ENCODE measurements at places on chromosomes 5 and 9. TPM values are rescaled to one million over a fixed set of nuclear protein-coding genes. Genes with fewer than 3 reads are reported as not detected.

GRCh38 chr5:125555591-125555990 is 809.2 kb upstream of the ZNF608 start:
- DNase-seq, result no peak

GRCh38 chr9:76453785-76454184 is 5.2 kb upstream of the GCNT1 start:
- no peak for DNase-seq

- no peak for DNase-seq
Measured at GRCh38 chr9:128742401-128742800, 18.5 kb upstream of the ZDHHC12 start.

DNA sequence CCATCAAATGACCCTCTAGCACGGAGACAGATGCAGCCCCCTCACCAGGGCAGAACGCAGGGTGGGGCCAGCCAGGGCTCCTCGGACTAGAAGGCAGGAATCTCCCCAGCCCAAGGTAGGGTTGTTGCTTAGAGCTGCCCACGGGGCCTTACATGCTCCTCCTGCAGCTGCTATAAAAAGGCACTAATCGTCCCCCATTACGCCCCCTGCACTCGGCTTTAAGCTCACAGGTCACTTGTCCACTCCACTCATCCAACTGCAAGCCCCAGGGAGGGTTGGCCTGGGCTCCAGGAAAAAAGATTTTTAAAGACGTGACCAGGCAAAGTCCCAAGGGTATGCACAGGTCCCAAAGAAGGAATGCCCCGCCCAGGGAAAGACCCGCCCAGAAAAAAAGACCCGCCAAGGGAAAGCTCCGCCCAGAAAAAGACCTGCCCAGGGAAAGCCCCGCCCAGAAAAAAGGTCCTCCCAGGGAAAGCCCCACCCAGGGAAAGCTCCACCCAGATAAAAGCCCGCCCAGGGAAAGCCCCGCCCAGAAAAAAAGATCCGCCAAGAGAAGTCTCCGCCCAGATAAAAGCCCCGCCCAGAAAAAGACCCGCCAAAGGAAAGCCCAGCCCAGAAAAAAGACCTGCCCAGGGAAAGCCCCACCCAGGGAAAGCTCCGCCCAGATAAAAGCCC is 11.1 kb downstream of the GRIN1 start:
- no peak for DNase-seq

DNA sequence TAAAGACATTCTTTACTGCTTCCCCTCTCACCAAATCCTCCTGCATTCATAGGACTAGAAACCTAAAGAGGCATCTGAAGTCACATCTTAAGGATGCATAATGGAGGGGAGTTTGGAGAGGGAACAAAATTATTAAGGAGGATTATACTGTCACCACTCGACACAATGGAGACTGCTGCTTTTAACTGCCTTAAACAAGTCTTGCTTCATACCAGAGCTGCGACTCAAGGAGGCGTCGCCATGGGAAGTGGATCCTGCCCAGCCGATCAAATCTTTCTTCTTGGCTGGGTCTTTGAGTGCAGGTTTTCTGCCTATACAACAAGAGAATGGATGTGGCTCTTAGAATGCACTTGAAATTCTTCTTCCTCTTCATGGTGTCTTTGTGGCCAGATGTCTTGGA is 66.7 kb upstream of the FOXE1 start:
- DNase-seq, result no peak

GRCh38 chr5:9415091-9415490 is 130.8 kb downstream of the SEMA5A start:
- no peak for DNase-seq

- no peak for DNase-seq
Measured at GRCh38 chr5:53438486-53439472, 41.6 kb upstream of the FST start.

- DNase-seq, result no peak
Measured at GRCh38 chr5:142421228-142421617, 96.4 kb upstream of the SPRY4 start.

- no peak for DNase-seq
Measured at GRCh38 chr5:16894236-16895057, 41.6 kb downstream of the MYO10 start.

- DNase-seq, result no peak
Measured at GRCh38 chr9:127887792-127888191, 10.3 kb upstream of the AK1 start.

- DNase-seq, result no peak
Measured at GRCh38 chr5:146137967-146138403, 32.6 kb upstream of the PLAC8L1 start.

DNA sequence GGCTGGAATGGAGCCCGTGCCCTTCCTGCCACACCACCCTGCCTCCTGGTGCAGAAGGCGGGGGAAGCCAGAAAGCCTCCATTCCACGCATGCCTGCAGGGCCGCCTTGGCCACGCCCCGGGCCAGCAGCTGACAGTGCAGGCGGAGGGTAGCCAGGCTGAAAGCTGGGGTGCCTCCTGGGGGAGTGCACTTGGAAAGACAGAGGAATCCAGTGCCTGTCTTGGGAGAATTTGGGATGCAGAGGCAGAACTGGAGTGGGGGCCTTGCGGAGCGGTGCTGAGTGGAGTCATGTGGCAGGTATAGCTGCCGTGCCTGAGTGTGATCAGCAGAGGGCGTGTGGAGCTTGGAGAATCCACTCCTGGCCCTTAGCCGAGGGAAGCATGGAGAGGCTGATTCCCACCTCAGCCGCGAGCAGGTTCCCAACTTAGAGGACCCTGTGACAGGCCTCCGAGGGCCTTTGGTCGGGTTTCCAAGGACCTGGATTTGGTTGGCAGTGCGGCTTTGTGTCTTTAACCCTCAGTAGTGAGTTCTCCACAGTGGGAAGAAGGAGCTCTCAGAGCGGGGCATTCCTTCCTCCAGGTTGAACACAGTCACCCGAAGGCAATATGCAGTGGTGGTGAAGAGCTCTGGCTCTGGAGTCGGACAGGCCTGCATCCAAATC is 9.1 kb upstream of the URM1 start:
- no peak for DNase-seq

DNA sequence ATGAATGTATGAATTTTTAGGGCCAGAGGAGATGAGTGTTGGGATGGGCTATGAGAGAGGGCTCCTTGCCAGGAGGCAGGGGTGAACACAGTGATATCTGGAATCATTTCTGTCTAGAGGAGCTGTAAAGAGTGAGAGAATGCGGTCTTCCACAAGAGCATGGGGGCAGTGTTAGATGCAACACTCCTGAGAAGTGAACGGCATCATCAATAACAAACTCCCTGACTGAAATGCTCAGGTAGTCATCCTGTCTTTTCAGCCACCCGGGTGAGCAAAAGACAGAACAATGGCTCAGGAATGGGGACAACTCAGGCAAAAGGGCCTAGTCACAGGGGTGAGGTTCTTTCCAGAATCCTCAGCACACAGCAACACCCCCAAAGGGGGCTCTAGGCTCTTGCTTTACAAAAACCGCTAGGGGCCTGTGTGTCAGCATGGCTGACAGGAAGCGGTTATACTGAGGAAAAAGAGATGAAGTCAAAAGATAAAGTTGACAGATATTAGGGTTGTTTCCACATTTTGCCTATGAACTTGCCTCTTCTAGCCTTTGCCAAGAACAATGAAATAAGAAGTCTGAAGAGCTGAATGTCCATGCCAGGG is 104.6 kb upstream of the LRRTM2 start:
- DNase-seq, result no peak

GRCh38 chr5:143164557-143164956 is 238.9 kb downstream of the NR3C1 start:
- DNase-seq, result no peak

DNA sequence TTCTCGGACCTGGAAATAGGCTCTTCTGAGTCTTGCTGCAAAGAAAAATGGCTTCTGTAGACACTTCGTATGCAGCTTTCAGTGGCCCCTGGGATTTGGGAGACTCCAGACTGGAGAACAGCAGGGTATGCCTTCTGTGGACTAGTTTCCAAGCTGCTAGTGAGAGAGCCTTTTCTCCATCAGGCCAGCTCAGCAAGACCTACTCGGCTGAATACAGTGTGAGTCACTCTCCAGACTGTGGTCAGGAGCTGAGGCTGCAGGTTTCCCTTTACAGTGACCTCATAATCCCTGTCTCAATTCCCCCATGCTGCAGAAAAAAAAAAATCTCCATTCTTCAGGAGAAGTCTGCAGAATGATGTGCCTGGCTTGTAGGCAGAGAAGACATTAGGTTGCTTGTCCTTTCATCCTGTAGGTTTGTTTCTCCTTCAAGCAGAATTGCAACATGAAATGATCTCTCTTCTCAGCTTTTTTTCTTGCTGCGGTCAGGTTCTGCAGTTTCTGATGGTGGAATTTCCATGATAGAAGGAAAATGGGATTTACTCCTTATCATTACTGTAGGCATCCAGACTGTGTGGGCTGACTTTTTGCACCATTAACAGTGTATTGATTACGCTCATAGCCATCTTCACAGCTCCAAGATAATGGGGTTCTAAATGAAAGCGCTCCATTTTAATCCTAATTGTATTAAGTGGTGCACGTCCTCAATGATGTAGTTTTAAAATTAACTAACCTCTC is 78.3 kb upstream of the TNFSF8 start:
- no peak for DNase-seq

GRCh38 chr5:149418910-149419531 is 39.9 kb upstream of the IL17B start:
- DNase-seq, result no peak

DNA sequence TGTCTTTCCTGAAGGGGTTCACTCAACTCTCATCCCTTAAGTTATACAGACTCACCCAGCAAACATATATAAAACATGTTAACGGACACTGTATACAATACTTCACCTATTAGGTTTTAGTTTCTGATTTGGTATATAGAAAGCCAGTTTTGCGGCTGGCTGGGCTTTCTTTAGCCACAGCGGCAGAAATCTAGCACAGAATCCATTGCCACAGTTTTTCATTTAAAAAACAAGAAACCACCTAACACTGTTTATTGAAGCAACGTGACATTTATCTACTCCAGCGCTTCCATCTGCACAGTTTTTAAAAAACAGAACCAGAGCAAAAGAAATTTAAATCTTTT is 67.3 kb downstream of the SNX30 start:
- DNase-seq, result no peak

GRCh38 chr9:26520141-26520540 is 372.5 kb downstream of the CAAP1 start:
- DNase-seq, result no peak

- no peak for DNase-seq
Measured at GRCh38 chr5:60437308-60437707, 262.7 kb downstream of the DEPDC1B start.

DNA sequence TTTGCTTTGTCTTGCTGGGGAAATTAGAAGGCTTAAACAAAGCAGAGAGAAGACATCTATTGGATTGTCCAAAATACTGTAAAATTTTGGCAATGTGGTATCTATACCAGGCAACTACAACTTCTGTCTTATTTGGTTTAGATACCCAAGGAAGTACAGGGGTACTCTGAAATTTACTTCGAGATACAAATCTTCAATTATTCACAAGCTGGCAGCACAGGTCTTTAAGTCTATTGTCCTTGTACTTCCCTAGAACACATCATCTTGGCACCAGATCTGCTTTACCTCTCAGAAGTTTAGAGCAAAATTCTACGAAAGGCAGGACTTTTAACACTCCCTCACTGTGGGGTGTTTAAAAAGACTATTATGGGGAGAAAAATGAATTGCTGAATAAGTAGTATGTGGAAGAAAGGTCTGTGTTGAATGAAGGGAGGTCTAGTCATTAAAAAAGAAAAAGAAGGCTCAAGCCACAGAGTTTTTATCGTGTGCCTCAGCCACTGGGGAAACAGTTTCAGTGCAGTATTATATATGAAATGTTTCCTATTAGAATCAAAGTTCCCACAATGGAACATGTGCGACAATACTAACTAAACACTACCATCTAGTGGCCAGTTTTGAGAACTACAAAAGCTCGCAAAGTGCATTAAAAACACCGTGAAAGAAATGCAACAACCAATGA is 93.7 kb downstream of the PDE4D start:
- no peak for DNase-seq

Gene WHRN
- 18.1 TPM for polyA plus RNA-seq

Gene GPR150
- polyA plus RNA-seq, result not detected

Gene ANKRD31
- polyA plus RNA-seq, result 0.66 TPM

Gene SVEP1
- polyA plus RNA-seq, result 7.0 TPM

Gene PCDHA6
- 0.35 TPM for polyA plus RNA-seq

Gene PLEKHG4B
- polyA plus RNA-seq, result 11.6 TPM

Gene COL15A1
- polyA plus RNA-seq, result 37.9 TPM

Gene DBH
- polyA plus RNA-seq, result 1.6 TPM

Gene GFI1B
- 0.94 TPM for polyA plus RNA-seq

Gene FRMD3
- 22.8 TPM for polyA plus RNA-seq

Gene NTNG2
- 0.60 TPM for polyA plus RNA-seq

Gene HSD17B4
- polyA plus RNA-seq, result 235 TPM

Gene TLR4
- 10.7 TPM for polyA plus RNA-seq
